Effector memory CD4-positive, alpha-beta T cell (primary cell): ENCODE measurements at places on chromosomes 3 and 15.

DNA sequence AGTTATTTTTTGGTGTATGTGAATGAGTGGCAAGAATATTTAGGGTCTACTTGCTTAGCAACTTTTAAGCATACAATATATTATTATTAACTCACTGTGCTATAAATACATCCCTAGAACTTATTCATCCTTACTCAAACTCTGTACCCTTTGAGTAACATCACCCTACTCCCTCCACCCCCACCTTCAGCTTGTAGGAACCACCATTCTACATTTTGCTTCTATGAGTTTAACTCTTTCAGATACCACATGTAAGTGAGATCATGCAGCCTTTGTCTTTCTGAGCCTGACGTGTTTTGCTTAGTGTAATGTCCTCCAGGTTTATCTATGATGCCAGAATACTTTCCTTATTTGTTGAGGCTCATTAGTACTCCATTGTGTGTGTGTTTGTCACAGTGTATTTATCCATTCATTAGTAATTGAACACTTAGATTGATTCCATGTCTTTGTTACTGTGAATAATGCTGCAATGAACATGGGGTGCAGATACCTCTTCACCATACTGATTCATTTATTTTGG is 526.9 kb downstream of the PYDC2 start:
- no peak for DNase-seq
- H3K27me3 ChIP-seq, result no peaks in the 10 kb centered on the region
- H3K27ac ChIP-seq, result no peak overlapping the region
- no peak overlapping the region for H3K4me3 ChIP-seq
- H3K4me1 ChIP-seq, result no peaks in the 10 kb centered on the region
- H3K36me3 ChIP-seq, result no peaks in the 10 kb centered on the region

GRCh38 chr3:13305623-13306022 is 114.5 kb downstream of the NUP210 start:
- no peak overlapping the region for H3K4me3 ChIP-seq
- DNase-seq, result no peak
- no peaks in the 10 kb centered on the region for H3K4me1 ChIP-seq
- no peaks in the 10 kb centered on the region for H3K36me3 ChIP-seq
- H3K27me3 ChIP-seq, result no peaks in the 10 kb centered on the region
- H3K27ac ChIP-seq, result no peak overlapping the region

DNA sequence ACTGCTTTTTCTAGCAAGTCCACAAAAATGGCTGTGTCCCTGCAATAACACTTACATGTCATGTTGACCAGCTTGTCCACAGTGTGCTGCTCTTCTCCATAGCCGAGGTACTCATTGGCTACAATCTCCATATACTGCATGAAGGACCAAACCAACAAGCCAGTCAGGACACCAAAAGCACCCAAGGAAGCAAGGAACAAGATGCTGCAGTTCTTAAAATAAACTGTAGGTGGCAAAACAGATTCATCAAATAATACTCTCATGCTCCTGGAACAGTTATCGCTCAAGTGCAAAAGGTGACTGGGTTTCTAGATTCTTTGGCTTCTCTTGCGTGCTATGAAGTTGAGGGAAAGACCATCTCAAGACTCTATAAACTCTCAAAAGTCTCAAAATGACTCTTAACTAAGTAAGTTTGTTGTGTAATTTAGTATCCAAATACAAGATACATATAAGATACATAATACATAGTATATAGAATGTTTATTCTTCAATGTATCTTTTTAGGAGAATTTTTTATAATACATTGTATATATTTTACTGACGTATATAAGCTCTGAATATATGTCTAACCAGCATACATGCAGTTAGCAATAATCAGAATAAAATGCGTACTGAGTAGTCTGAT is 57.0 kb downstream of the NEK10 start:
- DNase-seq, result no peak
- no peaks in the 10 kb centered on the region for H3K36me3 ChIP-seq
- no peaks in the 10 kb centered on the region for H3K4me1 ChIP-seq
- H3K27ac ChIP-seq, result no peak overlapping the region

GRCh38 chr3:184716622-184717398 is 4.9 kb upstream of the MAGEF1 start:
- no peaks in the 10 kb centered on the region for H3K4me1 ChIP-seq
- no peaks in the 10 kb centered on the region for H3K36me3 ChIP-seq
- no peak overlapping the region for H3K4me3 ChIP-seq

GRCh38 chr3:81554801-81555200 is 206.6 kb downstream of the GBE1 start:
- no peak overlapping the region for H3K27ac ChIP-seq
- no peaks in the 10 kb centered on the region for H3K27me3 ChIP-seq
- DNase-seq, result no peak

GRCh38 chr3:185656321-185656840 is 70.3 kb downstream of the SENP2 start:
- DNase-seq, result no peak
- H3K36me3 ChIP-seq, result no peaks in the 10 kb centered on the region
- H3K4me3 ChIP-seq, result no peak overlapping the region
- H3K27ac ChIP-seq, result no peak overlapping the region

DNA sequence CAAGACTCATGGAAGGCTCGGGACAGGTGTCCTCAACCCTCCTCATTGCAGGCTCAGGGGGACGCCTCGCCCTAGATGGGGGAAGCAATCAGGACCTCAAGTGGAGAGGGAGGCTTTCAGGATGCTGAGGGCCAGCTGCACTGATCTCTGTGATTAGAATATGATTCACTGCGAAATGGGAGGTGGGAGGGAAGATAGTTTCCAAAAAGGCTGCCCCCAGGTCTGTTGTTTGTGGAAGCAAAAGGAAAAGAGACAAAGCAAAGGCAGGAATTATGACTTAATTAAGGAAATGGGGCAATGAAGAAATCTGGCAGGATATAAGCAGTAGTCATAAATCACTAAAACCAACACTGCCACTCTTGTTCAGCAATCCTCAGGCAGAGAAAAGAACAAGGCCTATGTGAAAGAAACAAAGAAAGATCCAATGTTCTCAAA is 85.6 kb upstream of the ABHD17C start:
- no peak overlapping the region for H3K4me3 ChIP-seq
- H3K27ac ChIP-seq, result no peak overlapping the region
- DNase-seq, result no peak
- no peaks in the 10 kb centered on the region for H3K36me3 ChIP-seq

GRCh38 chr3:4507024-4507596 is 14.0 kb downstream of the ITPR1 start:
- DNase-seq, result no peak
- H3K27ac ChIP-seq, result no peak overlapping the region
- H3K27me3 ChIP-seq, result no peaks in the 10 kb centered on the region
- H3K4me3 ChIP-seq, result no peak overlapping the region
- H3K36me3 ChIP-seq, result no peaks in the 10 kb centered on the region
- H3K4me1 ChIP-seq, result no peaks in the 10 kb centered on the region

DNA sequence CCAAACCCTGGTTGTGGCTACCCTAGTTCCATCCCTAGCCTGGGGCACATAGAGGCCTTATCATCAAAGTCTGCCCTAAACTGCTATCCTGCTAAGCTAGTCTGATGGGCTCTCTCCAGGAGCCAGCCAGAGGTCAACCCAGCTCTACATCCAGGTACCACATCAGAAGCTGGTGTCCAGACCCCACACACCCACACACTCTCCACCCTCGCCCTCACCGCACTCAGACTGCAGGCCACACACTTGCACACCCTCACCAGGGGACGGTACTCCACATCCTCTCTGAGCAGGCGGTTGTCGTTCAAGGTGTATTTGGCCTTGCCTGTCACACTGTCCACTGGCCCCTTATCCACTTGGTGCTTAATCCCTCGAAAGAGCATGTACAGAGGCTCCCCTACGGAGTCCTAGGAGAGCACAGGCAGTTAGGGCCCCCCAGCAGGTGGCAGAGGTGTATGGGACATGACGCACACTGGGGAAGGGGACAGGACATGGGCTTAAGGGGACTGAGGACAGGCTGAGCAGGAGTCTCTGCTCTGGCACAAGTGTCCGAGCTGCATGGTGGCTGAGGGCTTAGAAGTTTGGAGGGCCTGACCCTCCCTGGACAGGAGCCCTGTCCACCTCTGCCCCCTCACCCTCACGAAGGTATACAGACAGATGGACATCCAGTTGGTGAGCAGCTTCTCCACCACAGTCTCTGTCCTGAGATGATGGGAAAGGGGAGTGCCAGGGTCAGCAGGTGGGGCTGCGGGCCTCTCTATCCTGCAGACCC is 18.1 kb downstream of the PLXNB1 start:
- no peak for DNase-seq
- no peaks in the 10 kb centered on the region for H3K27me3 ChIP-seq
- no peaks in the 10 kb centered on the region for H3K4me1 ChIP-seq
- no peaks in the 10 kb centered on the region for H3K36me3 ChIP-seq
- no peak overlapping the region for H3K27ac ChIP-seq
- no peak overlapping the region for H3K4me3 ChIP-seq

DNA sequence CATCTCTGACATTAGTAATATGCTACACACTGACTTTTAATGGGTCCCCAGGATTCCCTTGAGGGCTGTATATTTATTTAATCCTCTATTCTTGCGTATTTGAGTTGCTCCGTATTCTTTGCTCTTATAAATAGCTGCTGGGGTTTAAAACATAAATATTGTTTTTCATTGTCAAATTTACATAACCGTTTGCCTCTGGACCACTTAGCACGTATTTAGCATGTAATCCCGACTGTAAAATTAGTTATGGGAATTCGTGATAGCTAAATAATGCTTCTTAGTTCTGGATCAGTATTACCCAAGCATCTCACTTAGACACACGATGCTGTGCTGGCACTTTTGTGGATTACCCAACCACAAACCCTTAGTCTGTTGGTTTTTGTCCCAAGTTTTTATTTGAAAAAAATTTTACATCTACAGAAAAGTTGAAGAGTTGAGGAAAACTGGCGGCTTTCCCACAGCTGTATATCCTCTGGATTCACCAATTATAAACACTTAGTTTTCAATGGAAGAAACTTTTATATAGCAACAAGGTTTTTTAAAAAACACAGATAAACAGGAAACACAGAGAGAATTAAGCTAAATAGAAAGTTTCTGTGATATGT is 296.8 kb upstream of the TPM1 start:
- H3K36me3 ChIP-seq, result no peaks in the 10 kb centered on the region
- H3K4me3 ChIP-seq, result no peak overlapping the region

GRCh38 chr3:62361824-62362223 is 11.5 kb downstream of the FEZF2 start:
- no peak overlapping the region for H3K4me3 ChIP-seq
- no peak overlapping the region for H3K27ac ChIP-seq
- no peaks in the 10 kb centered on the region for H3K36me3 ChIP-seq
- no peaks in the 10 kb centered on the region for H3K4me1 ChIP-seq
- no peak for DNase-seq

DNA sequence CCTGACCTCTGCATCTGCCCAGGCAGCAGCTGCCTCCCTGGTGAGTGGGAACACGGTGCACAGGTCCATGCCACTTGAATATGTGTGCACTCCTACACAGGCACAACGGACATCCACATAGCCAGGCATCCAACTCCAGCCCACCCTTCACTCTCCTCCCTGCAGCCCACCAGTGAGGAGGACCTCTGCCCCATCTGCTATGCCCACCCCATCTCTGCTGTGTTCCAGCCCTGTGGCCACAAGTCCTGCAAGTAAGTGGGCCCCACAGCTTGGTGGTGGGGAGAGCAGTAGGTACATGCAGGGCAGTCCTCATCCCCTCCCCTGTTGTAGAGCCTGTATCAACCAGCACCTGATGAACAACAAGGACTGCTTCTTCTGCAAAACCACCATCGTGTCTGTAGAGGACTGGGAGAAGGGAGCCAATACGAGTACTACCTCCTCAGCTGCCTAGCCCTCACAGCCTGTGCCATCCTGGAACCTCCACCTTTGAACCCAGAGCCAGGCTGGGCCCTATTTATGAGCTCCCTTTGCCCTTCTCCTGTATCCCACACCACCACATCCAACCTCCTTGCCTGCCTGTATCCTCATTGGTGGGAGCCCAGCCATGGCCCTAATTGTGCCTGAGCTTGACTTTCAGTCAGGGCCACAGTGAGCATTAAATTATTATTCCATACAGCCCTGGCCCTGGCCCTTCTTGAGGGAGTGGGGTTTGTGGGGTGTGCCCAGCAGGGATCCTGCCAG is 1.5 kb upstream of the AMIGO3 start:
- no peak overlapping the region for H3K4me3 ChIP-seq
- H3K27ac ChIP-seq, result no peak overlapping the region
- no peak for DNase-seq
- H3K27me3 ChIP-seq, result no peaks in the 10 kb centered on the region
- H3K4me1 ChIP-seq, result peaks cover 22% of the 10 kb centered on the region

- H3K4me3 ChIP-seq, result no peak overlapping the region
- H3K4me1 ChIP-seq, result no peaks in the 10 kb centered on the region
- no peak for DNase-seq
- no peaks in the 10 kb centered on the region for H3K36me3 ChIP-seq
- H3K27ac ChIP-seq, result no peak overlapping the region
These were observed 889.7 kb downstream of the AGBL1 start for GRCh38 chr15:86969364-86969763.

- H3K36me3 ChIP-seq, result no peaks in the 10 kb centered on the region
- no peak for DNase-seq
- H3K27ac ChIP-seq, result no peak overlapping the region
These were observed 167.3 kb upstream of the THBS1 start for GRCh38 chr15:39413558-39413957.

GRCh38 chr15:57647071-57647790 is 55.5 kb downstream of the MYZAP start:
- H3K36me3 ChIP-seq, result no peaks in the 10 kb centered on the region
- H3K27me3 ChIP-seq, result no peaks in the 10 kb centered on the region
- H3K4me3 ChIP-seq, result no peak overlapping the region

GRCh38 chr3:69948246-69948862 is 51.2 kb upstream of the SAMMSON start:
- no peak overlapping the region for H3K27ac ChIP-seq
- H3K36me3 ChIP-seq, result no peaks in the 10 kb centered on the region
- H3K4me3 ChIP-seq, result no peak overlapping the region
- DNase-seq, result no peak
- no peaks in the 10 kb centered on the region for H3K4me1 ChIP-seq
- peaks cover 2% of the 10 kb centered on the region for H3K27me3 ChIP-seq

- H3K36me3 ChIP-seq, result no peaks in the 10 kb centered on the region
- H3K27ac ChIP-seq, result no peak overlapping the region
- H3K4me3 ChIP-seq, result no peak overlapping the region
- peaks cover 8% of the 10 kb centered on the region for H3K27me3 ChIP-seq
- no peak for DNase-seq
These were observed 108.3 kb upstream of the CTDSPL start for GRCh38 chr3:37753428-37753827.

DNA sequence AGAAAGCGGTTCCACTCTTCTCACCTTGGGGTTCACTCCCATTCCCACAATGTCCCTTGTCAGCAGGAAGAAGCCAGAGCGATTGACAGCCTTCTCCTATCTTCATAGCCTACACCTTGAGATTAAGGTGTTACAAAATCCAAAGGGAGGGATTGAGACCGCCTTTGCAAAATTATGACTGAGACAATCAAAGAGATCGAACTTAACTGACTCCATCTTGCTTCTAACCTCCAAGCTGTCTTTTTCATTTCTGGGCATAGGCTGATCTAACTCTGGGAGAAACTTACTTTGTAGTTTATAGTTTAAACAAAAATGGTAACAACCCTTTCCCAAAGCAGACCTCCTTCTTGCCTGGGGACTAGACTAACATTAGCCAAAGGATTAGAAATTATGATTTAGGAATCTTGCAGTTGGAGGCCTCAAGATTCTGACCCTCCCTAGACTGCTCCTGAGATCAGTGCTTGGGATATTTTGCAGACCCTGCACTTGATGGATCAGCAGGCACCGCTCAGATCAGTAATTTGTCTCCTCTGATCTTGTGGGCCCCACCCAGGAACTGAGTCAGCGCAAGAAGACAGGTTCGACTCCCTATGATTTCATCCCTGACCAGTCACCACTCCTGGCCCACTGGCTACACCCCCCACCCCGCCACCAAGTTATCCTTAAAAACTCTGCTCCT is 40.0 kb downstream of the PAQR5 start:
- no peak overlapping the region for H3K4me3 ChIP-seq
- H3K27me3 ChIP-seq, result no peaks in the 10 kb centered on the region
- no peak overlapping the region for H3K27ac ChIP-seq
- H3K4me1 ChIP-seq, result no peaks in the 10 kb centered on the region
- DNase-seq, result no peak
